ENCODE measurements at places on chromosomes 5 and 9. TPM values are rescaled to one million over a fixed set of nuclear protein-coding genes. Genes with fewer than 3 reads are reported as not detected.

GRCh38 chr5:88671106-88671504 lies 211.9 kb downstream of the MEF2C start:
- no peak for DNase-seq

DNA sequence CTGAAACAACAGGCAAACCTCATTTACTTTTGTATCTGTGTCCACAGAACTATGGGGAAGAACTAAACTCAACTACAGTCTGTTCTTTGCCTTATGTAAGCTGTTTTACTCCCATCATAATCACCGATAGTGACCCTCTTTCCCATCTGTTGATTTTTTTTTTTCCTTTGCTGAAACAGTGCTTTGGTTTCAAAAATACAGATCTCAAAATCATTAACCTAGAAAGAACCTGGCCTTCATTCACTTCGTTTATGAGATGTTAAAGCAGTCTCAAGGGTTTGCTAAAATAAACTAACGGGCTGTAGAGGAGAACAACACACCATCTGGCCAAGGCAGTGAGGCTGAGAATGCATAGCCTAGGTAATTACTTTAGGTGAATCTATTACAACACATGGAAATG lies 706.6 kb upstream of the ZNF608 start:
- DNase-seq = no peak

GRCh38 chr5:38422622-38423021 lies 133.8 kb downstream of the LIFR start:
- no peak for DNase-seq

DNA sequence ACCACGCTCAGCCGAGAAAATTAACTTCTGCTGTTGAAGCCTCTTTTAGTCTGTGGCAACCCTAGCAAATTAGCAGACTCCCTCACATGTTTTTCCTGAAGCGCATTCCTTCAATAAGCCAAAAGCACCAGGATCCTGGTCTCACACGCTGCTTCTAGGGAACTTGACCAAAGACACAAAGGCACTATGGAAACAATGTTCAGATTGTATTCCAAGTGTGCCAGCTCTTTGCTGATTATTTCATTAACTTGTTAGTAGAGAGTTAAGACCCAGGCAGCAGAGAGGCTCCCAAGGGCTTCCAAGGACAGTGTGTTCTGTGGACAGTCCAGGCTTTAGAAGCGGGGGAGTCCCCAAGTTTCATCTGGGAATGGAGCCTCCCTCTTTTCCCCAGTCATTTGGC lies 94.4 kb upstream of the BASP1 start:
- no peak for DNase-seq

The PCDHGA7 gene
- total RNA-seq = not detected

The FCN1 gene
- total RNA-seq = not detected

The GFM2 gene
- total RNA-seq = 54.4 TPM

- DNase-seq = peak; percentile 66
Measured at GRCh38 chr5:169980418-169981053, at the start of gene INSYN2B. Gene INSYN2B, minus strand, starts transcription at chr5:169980495. Its CDS starts 96,597 bp downstream, at chr5:169883898.

DNA sequence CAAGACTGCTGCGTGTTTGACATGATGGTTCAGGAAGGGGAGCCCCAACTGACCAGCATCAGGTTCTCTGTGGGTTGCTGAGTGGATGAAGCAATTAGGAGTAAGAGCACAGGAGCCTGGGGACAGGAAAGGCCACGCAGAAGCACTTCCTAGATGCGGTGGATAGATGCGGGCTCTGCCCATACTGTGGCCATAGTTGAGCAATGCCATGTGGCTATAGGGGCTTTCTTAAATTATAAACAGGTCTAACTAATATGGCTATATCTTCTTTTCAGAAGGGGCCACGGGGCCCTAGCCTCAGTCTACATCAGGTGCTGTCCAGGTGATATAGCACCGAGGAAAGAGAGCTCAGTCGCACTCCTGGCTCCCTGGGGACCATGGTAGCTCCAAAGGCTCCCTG lies 198.6 kb downstream of the GADD45G start:
- no peak for DNase-seq

The QSOX2 gene
- total RNA-seq = 24.6 TPM

DNA sequence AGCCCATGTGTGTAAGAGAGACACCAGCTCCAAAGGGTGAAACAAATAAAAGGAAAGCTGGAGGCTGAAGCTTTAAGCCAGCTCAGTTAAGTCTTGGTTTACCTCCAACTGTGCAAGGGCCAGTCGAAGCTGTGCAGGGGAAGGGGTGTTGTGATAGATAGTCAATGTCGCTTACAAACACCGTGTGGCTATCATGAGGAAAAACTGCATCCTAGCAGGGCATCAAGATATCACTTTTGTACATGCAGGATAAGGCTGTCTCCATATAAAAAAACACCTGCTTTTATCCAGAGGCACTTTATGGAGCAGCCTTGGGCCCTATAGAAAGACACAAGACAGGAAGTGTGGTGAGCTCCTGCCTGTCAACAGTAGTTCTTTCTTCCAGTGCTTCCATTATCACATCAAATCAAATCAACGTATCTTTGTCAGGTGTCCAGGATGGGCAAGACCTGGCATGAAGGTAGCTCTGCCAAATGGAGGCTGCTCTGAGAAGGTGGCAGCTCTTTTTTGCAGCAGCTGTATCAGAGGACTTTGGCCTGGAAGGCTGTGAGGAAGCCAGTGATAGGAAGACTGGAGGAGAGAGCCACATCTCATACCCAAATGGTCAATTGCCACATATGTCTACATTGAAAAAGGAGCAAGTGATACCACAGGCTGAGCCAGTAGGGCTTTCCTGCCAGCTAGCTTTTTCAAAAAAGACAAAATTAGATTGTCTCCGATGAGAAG lies 29.3 kb upstream of the SELENOP start:
- no peak for DNase-seq

DNA sequence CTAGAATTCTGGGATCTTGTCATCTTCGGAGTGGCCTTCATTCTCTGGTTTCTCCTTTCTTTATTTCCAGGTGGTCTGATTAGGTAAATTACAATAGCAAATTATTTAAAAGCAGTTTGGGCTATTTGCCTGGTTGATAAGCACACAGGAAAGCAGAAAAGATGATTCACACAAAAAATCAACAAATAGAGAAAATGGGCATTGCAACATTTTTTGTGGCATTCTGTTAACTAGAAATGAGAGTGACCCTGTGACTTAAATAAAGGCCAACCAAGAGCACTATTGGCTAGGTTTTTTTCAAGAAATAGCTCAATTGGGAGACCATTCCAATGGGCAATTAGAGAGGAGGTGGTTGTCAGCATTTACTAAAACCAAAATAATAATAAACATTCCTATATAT lies 6.5 kb upstream of the PDZD2 start:
- DNase-seq = no peak

The SPEF2 gene
- 0.07 TPM for total RNA-seq
